ENCODE measurements at places on chromosomes 12 and 14.

- DNase-seq = no peak
Measured at GRCh38 chr14:55800156-55800785, 220.3 kb downstream of the KTN1 start.

DNA sequence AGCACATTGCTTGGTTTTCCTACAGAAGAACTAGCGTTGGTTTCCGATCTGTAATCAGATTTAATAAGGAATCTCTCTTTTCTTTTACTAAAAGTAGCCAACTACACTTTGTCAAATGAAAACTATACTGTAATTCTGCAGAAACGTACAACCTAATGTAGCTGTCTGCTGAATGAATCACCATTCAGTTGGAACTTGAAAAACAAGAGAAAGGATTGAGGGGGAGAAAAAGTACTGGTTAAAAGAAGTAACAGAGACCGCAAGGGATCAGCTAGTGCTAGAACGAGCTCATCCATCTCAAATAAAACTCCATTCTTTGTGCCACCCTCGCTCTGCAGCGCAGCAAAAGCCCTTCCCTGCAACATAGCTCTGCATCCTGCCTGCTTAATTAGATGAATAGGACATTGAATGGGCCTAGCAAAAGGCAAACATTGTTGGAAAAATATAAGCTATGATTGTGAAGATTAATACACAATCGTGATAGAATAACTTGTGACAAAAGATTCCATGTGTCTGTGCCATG is 2.6 kb downstream of the GARIN2 start:
- no peak for DNase-seq

GRCh38 chr14:99100497-99101270 is 171.3 kb downstream of the BCL11B start:
- no peak for DNase-seq

GRCh38 chr12:38903596-38903995 is 1.8 kb downstream of the CPNE8 start:
- DNase-seq = no peak

- no peak for DNase-seq
Measured at GRCh38 chr12:75756111-75756510, 244.7 kb upstream of the KRR1 start.

- no peak for DNase-seq
Measured at GRCh38 chr12:18439541-18439940, 178.2 kb downstream of the PIK3C2G start.

DNA sequence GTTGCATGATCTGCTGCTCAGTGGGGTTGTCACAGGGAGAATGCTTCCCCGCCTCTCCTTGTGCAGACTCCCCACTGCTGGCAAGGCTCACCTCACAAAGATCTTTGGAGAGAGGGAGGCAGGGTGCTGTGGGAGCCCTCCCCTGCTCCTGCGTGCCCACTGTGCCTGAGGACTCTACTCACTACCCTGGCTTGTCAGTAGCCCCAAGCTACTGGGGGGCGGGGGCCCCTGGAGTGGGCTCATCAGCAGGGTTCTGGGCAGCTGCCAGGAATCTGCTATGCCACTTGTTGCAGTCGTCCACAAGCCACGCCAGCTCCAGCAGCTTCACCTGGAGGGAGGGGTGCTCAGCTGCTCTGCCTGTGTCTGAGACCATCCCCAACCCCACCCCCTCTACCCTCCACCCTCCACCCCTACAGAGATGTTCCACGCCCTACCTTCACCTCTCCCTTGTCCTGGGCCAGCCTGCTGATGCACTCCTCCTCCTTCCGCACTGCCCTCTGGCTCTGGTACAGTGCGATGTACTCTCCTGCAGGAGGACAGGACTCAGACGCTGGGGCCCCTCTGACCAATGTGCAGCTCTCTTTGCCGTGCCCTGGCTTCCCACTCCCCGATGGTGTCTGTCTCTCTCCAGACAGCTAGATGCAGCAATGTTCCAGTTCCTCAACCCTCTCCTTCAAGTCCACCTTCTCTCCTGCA is 14.2 kb upstream of the BLTP3B start:
- DNase-seq = no peak

- no peak for DNase-seq
Measured at GRCh38 chr14:72902801-72903530, 9.1 kb upstream of the DPF3 start.

DNA sequence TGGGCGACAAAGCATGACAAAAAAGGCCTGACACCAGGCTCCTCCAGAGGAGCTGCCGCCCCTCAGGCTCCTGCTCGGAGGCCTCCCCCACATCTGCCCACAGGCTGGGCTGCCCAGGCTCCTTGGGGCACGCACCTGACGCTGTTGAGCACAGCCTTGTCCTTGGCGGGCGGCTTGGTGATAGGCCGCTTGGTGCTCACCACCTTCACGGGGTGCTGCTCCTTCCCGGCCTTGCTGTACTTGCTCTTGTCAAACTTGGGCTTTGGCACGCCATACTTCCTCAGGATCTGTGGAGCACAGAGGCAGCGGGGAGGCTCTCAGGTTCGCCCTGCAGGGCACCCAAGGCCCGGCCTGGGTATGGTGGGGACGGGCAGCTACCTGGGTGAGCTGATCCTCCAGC is 53.4 kb downstream of the TRAFD1 start:
- no peak for DNase-seq

DNA sequence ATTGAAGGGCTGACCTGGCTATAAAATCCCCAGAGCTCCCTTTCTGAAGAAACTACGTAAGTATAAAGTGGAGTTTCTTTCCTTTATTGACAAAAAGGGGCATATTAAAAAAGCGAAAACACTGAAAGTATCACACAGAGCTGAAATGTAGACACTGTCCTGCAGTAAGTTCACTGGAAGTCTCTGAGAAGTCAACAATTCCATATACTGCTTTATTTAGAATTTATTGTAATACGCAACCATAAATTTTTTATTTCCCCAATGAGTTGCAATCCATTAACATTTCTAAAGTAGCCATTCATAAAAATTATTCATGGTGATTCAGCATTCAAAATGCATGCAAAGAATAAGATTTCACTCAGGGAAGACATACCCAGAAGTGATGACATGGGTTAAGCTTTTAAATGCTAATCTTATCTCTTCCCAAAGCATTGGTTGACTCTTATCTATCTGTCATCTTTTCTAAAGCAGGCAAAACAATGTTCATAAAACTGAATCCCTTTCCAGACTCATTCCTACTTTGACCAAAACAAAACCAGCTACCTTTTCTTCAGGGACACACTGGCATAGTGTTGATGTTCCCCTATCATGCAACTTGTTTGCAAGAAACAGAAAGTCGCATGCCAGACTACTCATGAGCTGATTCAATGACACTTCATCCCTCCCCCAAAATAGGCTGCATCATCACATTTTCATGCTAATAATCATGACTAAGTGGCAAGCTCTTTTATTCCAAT is 17.3 kb downstream of the KITLG start:
- no peak for DNase-seq

GRCh38 chr14:105322791-105323556 is 8.4 kb downstream of the PACS2 start:
- DNase-seq = no peak

DNA sequence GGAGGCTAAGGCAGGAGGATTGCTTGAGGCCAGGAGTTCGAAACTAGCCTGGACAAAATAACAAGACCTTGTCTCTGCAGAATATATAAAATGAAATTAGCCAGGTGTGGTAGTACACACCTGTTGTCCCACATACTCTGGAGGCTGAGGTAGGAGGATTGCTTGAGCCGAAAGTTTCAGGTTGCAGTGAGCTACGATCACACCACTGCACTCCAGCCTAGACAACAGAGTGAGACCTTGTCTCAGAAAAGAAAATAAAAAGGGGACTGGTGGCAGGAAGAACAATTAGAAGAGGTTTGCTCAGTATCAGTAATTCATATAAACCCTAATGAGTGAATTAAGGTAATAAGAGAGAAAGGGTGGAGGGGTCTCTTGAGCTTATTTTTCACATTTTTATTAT is 8.0 kb downstream of the PSMA6 start:
- DNase-seq = no peak

- DNase-seq = no peak
Measured at GRCh38 chr12:60874091-60874490, 1278.3 kb downstream of the SLC16A7 start.

- DNase-seq = no peak
Measured at GRCh38 chr12:3032161-3032560, 45.0 kb upstream of the TSPAN9 start.

DNA sequence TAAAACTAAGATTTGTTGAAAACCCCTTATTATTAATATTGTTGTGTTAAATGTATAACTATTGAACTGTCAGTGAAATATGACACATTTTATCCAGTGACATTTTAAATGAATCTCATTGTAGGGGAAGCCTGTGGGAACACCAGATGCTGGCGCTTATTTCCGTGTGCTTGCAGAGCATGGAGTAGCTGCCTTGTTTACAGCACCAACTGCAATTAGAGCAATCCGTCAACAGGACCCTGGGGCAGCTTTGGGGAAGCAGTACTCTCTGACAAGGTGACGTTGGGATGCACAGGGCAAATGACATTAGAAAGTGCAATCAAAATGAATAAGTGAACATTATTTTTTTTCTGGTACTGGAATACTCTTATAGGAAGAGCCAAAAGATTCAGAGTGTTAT is 96.8 kb downstream of the ACSS3 start:
- no peak for DNase-seq

DNA sequence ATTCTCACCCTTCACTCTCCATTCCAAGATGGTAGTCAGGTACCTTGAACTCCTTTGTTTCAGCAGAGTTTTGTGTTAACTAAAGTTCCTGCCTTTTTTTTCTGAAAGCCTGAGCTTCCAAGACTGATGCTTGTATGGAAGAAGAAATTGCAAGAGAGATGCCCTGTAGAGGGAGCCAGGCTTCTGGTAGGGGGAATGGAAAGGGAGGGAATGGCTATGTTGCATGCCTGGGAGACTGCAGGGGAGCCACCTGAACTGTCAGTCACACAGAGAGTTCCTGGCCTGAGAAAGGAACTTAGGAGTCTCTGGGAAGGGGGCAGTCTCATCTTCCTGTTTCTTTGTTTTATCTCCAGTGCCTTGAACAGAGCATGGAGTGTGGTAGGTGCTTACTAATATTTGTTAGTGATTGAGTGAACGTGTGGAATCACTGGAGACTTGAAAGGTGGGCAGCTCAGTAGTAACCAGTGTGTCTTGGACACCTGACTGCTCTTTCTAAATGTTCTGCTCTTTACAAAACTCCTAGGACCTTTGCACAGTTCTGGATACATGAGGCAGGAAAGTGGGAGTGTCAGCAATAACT is 132.2 kb downstream of the ANO4 start:
- no peak for DNase-seq

- DNase-seq = no peak
Measured at GRCh38 chr12:28355161-28355560, 164.9 kb downstream of the CCDC91 start.
